ENCODE measurements at places on chromosomes 1 and 21.

GRCh38 chr1:38958967-38959366 is 17.3 kb upstream of the RHBDL2 start:
- H3K4me1 ChIP-seq: no peaks in the 10 kb centered on the region
- H3K36me3 ChIP-seq: no peaks in the 10 kb centered on the region
- H3K4me3 ChIP-seq: no peak overlapping the region
- DNase-seq: no peak
- H3K27me3 ChIP-seq: no peaks in the 10 kb centered on the region

DNA sequence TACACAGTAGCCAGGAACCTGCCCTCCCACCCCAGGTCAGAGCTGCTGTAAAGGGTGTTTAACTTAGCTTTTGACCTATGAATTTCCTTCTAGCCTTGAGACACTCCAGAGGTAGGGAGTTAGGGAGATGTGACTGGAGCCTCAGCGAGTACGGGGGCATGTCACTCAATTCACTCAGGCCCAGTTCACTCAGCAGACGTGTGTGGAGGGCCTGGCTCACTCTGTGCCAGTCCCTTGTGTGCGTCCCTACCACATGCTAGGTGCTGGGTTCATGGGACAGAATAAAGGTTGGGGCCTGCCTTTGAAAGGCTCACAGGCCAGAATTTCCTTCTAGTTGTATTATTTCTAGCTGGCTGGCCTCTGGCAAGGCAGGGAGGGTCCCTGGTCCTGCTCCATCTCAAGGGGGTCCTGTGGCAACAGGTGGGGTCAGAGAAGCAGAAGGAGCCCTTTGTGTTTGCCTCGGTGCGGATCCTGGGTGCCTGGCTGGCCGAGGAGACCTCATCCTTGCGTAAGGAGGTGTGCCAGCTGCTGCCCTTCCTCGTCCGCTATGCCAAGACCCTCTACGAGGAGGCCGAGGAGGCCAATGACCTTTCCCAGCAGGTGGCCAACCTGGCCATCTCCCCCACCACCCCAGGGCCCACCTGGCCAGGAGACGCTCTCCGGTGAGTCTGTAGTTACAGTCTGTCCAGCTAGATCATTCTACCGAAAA is 4.5 kb downstream of the NCDN start:
- no peaks in the 10 kb centered on the region for H3K27me3 ChIP-seq
- peaks cover 14% of the 10 kb centered on the region for H3K36me3 ChIP-seq
- DNase-seq: no peak
- no peak overlapping the region for H3K4me3 ChIP-seq

DNA sequence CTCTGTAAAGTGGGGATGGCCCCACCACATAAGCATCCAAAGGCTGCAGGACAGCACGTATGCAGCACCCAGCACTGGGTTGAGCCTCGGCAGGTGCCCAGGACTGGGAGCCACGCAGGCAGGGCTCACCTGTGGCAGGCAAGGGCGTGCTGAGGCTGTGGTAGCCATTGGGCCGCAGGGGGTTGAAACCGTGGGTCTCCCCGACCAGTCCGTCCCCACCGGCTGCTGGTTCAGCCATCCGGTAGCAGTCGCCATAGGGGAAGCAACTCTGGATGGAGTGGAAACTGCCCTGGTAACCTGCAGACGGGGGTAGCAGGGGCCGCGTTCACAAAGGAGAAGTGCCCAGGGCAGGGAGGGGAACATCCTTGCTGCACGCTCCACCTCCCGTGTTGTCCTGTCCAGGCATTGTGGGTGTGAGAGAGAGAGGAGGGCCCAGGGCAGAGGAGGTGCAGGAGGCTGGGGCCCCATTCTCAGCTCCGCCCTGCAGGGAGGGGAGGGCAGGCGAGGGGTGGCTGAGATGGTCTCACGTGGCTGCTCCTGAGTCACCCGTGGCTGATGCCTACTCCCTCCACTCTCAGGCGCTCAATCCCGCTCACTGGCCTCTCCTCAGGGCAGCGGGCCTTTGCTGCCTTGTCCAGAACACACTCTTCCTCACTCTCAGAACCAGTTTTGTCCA is 49.9 kb downstream of the DMRTB1 start:
- H3K36me3 ChIP-seq: no peaks in the 10 kb centered on the region
- H3K4me1 ChIP-seq: no peaks in the 10 kb centered on the region
- no peaks in the 10 kb centered on the region for H3K27me3 ChIP-seq
- H3K4me3 ChIP-seq: no peak overlapping the region
- no peak overlapping the region for H3K27ac ChIP-seq

DNA sequence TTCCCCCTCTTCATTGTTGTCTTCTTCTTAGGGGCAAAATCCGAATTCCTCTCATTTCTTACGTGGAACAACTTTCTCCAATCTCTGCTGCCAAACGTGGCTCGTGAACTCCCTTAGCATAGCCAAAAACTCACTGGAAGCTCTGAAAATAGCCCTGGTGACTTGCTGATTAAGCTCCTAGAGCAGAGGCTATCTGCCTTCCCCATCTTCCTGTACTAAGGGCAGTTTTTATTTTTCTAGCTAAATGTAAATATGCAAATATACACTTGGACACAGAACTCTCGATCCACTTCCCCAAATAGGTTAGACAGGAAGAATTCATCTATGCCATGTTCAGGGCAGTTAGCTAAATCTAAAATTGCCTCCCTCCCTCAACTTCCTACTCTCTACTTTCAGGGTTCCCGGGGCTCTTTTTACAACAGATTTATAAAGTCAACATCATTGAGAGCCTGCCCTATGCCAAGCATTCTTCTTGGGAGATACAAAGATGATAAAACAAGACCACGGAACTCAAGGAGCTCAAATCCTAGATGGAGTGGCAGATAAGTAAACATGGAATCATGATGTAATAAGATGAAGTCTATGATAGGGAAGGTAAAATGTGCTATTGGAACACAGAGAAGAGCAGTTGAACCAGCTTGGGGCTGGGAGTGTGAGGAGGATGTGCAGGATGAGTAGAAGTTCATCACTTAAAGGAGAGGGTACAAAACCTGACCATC is 59.4 kb upstream of the FMOD start:
- H3K27ac ChIP-seq: no peak overlapping the region
- no peak overlapping the region for H3K4me3 ChIP-seq
- H3K36me3 ChIP-seq: no peaks in the 10 kb centered on the region
- no peaks in the 10 kb centered on the region for H3K4me1 ChIP-seq
- no peak for DNase-seq

Measured in H1 (cell line).